Left lung (tissue), 14 donors: ENCODE measurements at places on chromosomes 6 and 20. TPM values are rescaled to one million over a fixed set of nuclear protein-coding genes. Genes with fewer than 3 reads are reported as not detected.

LPIN3 gene
- total RNA-seq = 20.4 TPM

- no peak for DNase-seq
Measured at GRCh38 chr6:154528310-154528915, 17.9 kb upstream of the CNKSR3 start.

DNA sequence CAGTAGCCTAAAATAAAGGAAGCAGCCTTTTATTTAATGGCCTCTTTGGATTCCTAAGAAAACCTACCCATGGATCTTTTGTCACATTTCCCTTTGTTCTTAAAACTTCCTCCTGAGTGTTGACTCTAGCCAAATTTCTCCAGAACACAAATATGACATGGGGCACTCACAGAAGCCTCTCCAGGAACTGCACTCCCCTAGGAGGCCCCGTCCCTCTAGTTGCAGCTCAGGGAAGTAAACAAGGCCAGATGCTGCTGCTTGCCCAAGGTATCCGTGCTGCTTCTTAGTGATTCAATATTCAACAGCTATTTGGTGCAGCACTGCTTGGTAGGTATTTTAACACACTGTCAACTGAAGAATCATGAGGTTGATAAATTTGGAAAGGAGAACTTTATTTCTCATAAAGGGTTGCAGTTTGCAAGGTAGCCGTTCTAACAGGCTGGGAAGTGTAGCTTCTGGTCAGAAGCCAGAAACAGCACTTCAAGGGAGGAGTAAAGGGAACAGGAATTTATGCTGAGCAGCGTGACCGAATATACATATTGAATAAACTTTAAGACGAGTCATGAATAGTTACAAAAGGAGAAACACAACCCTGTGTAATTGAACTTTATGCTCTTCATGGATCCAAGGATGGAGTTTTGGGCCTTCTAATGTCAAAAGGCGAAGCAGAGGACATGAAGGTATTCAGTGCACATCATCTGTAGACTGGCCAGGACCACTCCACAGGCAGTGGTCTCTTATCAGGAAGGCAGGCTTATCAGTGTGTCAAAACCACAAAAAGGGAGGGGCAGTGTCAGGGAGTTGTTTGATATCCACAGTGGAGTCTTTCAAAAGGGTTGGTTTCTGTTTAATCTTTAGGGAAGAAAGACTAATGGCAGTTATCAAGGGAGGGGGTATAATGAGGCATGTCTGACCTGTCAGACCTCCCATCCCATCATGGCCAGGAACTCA lies 63.3 kb downstream of the CD24 start:
- DNase-seq = no peak

DNA sequence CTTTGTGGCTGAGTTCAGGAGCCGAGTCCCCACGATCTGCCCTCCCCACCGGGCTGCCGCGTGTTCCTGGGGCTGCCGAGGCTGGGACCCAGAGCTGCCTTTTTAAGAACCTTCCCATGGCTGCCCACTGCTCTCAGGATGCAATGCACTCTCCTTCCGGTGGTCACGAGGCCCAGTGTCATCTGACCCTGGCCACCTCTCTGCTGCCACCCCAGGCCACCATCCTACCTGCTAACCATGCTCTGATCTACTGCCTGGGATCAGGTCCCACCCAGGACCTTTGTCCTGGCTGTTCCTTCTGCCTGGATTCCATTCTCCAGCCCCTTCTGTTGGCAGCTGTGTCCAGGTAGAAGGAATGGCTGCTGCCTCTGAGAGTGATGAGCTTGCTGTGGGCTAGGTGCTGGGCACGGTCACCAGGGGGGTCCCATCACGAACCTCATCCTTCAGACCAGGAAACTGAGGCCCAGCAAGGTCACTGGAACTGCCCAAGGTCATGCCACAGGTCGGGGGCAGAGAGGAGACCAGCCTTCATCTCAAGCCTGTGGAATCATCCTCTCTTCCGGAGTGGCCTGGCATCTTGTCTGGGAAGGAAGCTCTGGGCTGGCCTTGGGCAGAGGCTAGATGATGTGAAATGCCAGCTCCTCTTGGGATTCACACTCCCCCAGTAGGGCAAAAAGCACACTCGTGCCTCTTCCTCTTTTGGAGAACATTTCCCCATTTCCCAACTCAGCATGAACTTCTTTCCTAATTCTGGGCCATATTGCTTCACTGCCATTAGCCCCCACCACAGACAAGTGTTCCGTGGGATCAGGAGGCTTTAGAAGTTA lies 20.5 kb downstream of the PCK1 start:
- DNase-seq = peak; percentile 37

GRCh38 chr6:7390226-7390878 lies 744 bp downstream of the RIOK1 start:
- no peak for DNase-seq

DNA sequence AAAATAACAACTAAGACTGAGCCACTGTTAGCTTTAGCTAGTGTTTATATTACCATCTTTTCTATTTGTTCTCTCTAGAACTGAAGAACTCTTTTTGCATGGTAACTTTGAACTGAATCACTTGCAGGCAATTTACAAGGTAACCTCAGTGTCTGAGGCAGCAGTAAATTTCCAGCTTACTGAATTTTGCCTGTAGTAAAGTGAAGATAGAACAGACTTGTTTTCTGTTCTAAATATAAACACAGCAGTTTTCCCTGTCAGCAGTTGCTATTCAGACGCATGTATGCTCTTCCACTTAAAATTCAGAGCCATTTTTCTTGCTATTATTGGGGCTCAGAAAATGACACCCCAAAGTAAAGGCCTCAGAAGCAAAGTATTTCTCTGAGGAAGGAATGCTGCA lies 974.0 kb upstream of the GJE1 start:
- no peak for DNase-seq

DNA sequence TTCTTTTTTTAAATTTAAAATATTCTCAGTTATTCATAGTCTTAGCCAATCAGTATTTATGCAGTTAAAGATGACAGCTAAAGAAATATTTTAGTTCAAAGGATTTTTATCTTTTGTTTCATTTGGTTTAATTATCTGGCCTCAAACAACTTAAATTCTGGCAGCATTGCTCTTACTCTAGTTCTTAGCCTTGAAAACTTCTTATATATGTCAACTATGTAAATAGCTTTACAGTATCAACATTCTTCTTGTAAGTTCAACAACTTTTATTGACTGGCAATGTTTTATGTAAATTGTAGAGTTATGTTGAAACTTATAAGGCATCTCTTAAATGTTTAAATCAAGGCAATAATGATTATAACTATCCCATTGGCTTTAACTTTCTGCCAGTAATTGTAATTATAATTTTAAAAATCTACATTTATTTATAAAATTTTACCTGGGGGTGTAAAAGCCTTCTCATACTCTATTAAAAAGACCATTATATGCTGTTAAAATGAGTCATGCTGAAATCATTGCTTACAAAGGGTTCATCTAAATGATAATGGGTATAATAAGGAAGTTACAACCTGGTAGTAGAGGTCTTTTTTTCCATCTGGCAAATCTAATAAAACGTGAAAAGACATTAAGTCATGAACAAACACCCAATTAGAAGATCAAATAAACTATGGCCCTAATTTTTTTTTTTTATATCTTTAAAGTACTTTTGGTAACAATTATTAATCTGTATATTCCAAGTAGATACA lies 45.8 kb upstream of the FAM184A start:
- no peak for DNase-seq

- DNase-seq = no peak
Measured at GRCh38 chr6:90465686-90466085, 121.2 kb downstream of the MAP3K7 start.

BANF2 gene
- total RNA-seq = not detected

DNA sequence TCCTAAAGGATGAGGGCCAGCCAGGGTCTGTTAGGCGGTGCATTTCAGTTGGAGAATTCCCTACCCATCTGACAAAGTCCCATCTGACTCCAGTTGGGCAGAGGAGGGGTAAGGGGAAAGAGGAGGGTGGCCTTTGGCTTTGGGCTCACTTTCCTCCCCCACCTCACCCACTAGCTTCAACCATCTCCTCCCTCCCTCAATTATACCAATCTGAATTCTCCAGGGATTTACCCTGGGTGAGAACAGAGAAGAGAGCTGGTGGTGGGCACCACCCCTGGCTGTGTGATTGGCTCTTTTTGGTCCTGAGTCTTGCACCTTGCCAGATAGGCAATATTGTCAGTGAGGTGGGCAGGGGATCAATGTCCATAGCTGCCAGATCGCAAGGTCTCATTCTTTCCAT lies 3.2 kb downstream of the HMGA1 start:
- no peak for DNase-seq

DNA sequence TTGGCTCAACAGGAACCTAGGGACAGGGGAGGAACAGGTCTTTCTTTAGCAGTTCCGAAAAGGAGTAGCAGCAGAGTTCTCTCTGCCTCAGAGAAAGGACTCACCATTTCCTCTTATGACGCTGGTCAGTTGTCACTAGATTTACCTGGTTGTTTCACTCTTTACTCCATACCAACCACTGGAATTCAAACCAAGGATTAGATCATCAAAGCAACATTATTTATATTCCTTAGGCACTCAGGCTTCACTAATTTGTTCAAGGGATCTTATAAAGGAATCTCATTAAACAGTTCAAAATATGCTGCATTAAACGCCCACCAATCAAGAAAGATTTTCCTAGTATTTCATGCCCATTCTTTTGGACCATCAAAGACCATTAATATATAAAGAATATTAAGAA lies 1129.5 kb upstream of the MAP3K7 start:
- DNase-seq = no peak

GRCh38 chr20:9506280-9506821 lies 8.0 kb upstream of the LAMP5 start:
- DNase-seq = no peak

SAYSD1 gene
- total RNA-seq = 15.4 TPM

GRCh38 chr6:6006428-6007365 lies at the start of gene NRN1:
NRN1 (minus strand) TSS chr6:6006925; CDS start chr6:6006749, 176 bp downstream.
- no peak for DNase-seq

DNA sequence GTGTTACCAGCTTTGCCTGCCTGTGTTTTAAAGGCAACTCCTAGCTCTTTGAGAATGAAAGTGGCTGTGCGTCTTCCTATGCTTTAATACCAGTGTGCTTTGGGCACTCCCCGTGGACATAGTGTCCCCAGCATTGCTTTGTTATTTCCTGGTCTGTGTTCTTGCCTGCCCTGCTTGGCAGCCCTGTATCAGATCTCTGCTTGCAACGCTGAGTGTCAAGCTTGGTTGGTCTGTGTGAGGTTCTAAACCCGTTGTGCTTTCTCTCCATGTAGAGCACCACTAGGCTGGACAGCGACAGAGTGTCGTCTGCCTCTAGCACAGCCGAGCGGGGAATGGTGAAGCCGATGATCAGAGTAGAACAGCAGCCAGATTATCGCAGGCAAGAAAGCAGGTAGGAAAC lies 80.2 kb downstream of the AFDN start:
- DNase-seq = no peak

GRCh38 chr6:85662251-85662650 lies 19.6 kb upstream of the SYNCRIP start:
- DNase-seq = no peak

- peak; percentile 41 for DNase-seq
Measured at GRCh38 chr6:161242779-161243693, 30.8 kb downstream of the AGPAT4 start.

DNA sequence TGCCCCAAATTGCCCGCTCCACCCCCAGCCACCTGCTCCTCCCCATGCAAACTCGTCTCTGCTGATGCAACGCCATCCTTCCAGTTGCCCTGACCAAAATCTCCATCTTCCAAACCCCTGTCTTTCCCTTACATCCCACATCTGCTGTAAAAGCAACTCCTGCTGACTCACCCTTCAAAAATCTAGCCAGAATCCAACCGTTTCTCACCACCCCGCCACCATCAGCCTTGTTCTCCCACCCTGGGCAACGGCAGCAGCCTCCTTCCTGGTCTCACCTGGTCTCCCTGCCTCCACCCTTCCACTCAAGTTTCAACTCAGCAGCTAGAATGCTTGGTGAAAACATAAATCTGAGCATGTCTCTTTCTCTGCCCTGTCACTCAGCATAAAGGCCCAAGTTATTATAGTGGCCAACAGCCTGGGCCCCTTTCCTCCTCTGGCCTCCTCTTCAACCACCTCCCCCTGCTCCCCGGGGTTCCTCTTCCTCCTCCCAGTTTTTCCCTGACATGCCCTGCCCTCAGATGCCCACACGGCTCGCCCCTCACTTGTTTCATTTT lies 7.2 kb upstream of the SYNJ2 start:
- DNase-seq = no peak

DNA sequence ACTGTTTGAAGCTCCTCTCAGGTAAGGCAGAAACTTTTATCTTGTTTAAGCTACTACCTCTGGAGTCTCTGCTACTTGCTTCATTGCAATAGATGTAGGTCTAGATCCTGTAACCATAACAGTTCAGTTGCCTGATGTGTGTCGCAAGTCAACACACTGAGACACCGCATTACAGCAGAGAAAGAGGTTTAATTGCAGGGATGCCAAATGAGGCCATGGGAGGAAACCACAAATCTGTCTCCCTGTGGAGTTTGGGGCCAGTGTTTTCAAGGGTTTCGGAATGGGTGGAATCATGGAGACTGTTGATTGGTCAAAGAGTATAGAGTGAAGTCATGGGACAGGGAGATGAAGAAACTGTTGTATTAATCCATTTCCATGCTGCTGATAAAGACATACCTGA lies 57.1 kb upstream of the RBM24 start:
- DNase-seq = no peak

- DNase-seq = no peak
Measured at GRCh38 chr6:169981568-169981967, 230.1 kb downstream of the ERMARD start.

- DNase-seq = no peak
Measured at GRCh38 chr6:164911151-164911550, 398.3 kb downstream of the C6orf118 start.

TSHZ2 gene
- total RNA-seq = 11.9 TPM

GRCh38 chr20:58956078-58956477 lies 25.0 kb upstream of the NELFCD start:
- DNase-seq = no peak

COL19A1 gene
- 0.17 TPM for total RNA-seq

OPRM1 gene
- total RNA-seq = not detected

- no peak for DNase-seq
Measured at GRCh38 chr20:41664584-41664983, 46.4 kb upstream of the CHD6 start.

DNA sequence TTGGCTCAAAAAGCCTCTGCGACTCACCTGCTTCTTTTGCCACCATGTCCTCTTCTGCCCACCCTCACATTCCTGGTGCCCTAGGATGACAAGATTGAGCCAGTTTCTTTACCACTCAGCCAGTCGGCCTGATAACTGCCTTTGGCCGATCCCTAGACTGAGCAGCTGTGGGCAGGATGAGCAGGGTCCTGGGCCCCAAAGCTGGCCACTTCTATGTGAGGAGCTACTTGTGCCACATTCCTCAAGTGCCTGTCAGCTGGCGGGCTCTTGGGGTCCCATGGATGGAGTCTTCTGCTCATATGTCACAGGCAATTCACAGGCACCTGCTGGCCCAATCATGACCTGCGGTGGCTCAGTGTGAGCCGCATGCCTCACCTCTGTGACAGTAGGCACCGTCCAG lies 16.5 kb downstream of the DYNLRB1 start:
- DNase-seq = no peak

CPNE5 gene
- total RNA-seq = 1.2 TPM

KIAA1755 gene
- total RNA-seq = 2.6 TPM
